ENCODE measurements at places on chromosomes 1 and 21.

GRCh38 chr1:46423574-46424240, 29.6 kb downstream of the FAAH start:
- no peak for DNase-seq

- no peak for DNase-seq
Observed at GRCh38 chr1:47568763-47569162, 130.9 kb downstream of the FOXD2 start.

- DNase-seq, result no peak
Observed at GRCh38 chr21:45868086-45868485, 113.5 kb upstream of the COL6A1 start.

- DNase-seq, result no peak
Observed at GRCh38 chr21:44853601-44854390, 19.7 kb downstream of the PTTG1IP start.

DNA sequence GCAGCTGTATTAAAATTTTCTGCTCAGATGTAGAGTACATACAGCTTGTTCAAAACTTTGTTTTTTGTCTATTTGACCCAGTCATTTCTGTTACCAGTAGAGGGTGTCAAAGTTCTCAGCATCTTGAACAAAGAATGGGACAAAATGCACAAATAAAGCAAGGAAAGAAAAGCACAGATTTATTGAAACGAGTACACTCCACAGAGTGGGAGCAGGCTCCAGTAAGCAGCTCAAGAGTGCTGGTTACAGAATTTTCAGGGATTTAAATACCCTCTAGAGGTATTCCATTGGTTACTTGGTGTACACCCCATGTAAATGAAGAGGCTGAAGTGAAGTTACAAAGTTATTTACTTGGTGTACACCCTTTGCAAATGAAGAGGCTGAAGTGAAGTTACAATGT, 8.9 kb upstream of the PRMT6 start:
- no peak for DNase-seq

DNA sequence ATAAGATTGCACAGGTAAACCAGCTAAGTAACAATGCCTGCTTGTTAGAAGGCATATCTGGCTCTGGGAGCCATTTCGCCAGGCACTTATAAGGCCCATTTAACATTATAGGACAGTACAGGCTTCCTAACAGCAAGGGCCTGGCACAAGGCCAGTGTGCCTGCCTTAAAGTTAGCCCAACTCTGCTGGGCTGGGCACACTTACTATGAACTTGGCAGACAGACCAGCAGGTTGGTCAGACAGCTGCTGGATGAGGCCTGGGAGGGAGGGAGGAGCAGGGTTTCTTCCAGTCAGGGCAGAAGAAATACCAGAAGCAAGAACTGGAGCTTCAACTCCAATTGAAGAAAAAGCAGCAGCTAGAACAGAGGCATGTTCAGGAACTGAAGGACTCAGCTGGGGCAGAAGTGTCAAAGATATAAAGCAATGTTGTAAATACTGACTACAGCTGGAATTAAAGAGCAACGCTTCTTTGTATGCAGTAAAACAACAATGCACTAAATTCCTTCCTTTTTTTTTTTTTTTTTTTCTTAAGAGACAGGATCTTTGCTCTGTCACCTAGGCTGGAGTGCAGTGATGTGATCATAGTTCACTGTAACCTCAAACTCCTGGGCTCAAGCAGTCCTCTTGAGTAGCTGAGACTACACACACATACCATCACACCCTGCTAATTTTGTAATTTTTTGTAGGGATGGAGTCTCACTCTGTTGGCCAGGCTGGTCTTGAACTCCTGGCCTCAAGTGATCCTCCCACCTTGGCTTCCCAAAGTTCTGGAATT, 4.9 kb downstream of the CACHD1 start:
- DNase-seq, result no peak

Data from posterior cingulate gyrus (tissue), 11 donors.